Neural progenitor cell (in vitro differentiated cells): ENCODE measurements at places on chromosomes 13 and 19.
A peak's percentile ranks its signal among the peaks of the same experiment; 100 is the strongest.

- DNase-seq, result no peak
Observed at GRCh38 chr13:101453784-101454201, 1.3 kb downstream of the ITGBL1 start.

DNA sequence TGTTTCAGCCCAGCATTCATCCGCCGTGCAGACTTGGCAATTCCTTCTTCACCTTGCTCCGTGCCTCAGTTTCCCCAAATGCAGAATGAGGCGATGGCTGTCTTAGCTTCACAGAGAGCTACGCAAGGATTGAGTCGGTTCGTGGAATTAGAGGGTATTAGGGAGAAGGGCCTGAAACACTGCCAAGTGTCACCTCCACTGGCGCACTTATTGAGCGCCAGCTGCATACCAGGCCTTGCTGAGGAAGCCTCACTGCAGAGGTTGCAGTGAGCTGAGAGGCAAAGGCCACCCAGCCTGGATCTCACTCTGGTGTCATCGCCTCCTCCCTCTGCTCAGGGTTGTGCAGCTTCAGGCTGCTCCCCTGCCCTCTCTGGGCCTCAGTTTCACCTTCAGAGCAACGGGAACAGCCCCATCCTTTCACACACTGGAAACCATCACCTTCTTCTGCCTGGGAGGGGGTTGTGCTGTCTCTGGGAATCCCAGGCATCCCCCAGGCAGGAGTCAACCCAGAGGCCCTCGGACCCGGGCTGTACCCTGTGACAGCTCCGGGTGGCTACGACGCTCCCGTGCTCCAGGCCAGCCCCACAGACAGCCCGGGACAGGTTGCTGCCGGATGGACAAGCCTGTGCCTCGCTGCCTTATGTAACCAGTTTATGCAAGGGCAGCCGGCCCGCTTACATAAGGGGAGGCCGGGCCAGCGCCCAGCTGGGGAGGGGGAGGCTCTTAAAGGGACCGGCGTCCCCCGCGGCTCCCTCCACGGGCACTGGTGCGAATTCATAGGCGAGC, 31.9 kb downstream of the NFIC start:
- peak; percentile 46 for DNase-seq

DNA sequence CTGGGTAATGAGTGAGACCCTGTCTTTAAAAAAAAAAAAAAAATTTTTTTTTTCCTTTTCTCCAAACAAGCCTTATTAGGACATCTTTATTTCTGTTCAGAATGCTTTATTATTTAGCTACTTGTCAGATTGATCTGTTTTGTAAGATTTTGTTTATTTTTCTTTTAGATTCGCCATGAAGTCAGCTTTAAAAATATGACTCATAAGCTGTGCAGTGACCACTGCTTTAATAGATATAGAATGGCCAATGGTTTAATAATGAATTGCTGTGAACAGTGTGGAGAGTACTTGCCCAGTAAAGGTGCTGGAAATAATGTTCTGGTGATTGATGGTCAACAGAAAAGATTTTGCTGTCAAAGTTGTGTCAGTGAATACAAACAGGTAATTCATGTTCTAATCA, 47.7 kb downstream of the ZMYM2 start:
- DNase-seq, result no peak

- DNase-seq, result no peak
Observed at GRCh38 chr19:33997690-33998089, 174.6 kb upstream of the LSM14A start.

DNA sequence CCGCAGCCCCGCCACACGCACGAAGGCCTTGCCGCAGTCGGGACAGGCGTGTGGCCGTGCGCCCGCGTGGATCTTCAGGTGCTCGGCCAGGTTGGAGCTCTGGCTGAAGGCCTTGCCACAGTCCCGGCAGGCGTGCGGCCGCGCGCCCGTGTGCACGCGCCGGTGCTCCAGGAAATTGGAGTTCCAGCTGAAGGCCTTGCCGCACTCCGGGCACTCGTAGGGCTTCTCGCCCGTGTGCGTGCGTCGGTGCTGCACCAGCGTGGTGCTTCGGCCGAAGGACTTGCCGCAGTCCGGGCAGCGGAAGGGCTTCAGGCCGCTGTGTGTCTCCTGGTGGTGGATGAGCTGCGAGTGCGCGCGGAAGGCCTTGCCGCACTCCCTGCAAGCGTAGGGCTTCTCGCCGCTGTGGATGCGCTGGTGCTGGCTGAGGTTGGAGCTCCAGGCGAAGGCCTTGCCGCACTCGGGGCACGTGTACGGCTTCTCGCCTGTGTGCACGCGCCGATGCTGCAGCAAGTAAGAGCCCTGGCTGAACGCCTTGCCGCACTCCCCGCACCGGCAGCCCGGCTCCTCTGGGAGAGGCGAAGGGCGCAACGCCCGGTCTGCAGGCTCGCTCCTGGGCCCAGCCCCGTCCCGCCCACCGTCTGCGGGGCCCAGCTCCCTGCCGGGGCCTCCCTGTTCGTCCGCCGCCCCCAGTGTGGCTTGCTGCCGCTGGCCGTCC, 3.6 kb upstream of the A1BG start:
- no peak for DNase-seq
